ENCODE measurements at places on chromosomes 4 and X.
A peak's percentile ranks its signal among the peaks of the same experiment; 100 is the strongest.

DNA sequence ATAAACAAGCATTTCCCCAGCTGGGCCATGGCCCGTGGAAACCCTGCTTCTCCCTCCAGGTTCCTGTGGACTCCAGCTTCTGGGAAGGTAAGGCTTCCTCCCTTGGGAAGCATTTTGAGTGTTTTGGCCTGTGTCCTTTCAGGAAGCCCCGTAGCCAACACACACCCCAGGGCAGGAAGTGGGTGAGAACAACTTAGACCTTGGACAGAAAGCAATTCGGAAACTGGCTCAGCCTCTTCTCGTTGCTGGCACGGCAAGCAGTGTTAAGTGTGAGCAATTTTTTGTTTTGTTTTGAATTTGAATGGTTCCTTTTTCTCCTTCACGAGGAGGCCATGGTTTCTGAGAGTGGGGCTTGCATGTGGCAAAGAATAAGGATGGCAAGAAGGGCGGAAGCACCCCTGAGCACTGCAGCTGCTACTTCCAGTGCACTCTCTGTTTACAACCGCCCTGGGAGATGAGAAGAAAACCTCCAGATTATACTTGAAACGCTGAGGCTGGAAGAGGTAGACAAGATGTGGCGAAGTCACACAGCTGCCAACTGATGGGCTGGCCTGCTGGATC lies 14.1 kb upstream of the CYTL1 start:
- DNase-seq, result peak; percentile 21

DNA sequence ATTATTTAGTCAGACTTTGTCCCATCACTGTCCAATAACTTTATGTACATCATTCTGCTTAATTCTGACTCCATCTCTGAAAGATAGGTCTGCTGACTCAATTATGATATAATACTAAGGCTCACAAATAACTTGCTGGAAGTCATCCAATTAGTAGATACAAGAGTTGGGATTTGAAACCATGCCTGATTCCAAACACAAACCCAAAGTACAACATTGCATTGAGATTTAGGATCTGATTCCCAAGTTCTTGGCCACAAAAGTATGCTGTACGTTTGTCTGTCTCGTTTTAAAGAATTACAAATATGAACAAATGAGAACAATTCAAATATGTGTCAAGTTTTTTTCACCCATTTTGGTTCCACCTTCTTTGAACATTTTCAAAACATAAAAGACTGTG lies 108.8 kb downstream of the AMELX start:
- no peak for DNase-seq

DNA sequence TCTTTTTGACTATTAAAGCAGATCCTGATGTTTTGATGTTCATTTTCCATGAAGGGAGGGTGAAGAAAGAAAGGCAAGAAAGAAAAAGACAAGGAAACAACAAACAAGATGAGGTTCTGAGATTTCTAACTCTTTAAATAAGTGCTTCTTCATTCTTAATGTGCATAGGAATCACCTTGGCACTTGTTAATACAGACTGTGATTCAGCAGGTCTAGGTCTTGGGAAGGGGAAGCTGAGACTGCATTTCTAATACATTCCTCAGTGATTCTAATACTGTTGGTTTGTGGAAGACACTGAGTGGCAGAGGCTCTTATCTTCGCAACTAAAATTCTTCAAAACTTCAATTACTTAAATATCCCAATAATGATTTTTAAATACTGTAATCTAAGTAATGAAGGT lies 95.2 kb upstream of the NAP1L5 start:
- no peak for DNase-seq

GRCh38 chrX:154549766-154550165 lies 2.3 kb downstream of the IKBKG start:
- DNase-seq, result no peak

DNA sequence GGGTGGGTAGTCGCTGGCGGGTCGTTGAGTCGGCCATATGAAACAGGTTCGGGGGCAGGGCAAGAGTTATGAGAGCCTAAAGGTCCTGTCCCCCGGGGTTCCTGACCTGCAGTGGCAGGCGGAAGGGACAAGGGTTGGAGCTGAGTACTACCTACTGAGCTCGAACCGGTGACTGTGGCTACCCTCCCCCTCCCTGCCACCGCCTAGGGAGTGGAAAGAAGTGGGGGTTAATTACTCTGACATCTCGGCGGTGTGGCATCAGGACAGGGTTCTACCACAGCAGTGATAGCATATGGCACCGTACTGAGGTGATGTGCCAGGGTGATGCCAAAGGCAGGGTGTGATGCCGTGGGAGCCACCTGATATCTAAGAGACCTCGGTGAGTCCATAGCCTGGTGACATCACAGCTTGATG lies 307 bp downstream of the ATG4A start:
- DNase-seq, result no peak

DNA sequence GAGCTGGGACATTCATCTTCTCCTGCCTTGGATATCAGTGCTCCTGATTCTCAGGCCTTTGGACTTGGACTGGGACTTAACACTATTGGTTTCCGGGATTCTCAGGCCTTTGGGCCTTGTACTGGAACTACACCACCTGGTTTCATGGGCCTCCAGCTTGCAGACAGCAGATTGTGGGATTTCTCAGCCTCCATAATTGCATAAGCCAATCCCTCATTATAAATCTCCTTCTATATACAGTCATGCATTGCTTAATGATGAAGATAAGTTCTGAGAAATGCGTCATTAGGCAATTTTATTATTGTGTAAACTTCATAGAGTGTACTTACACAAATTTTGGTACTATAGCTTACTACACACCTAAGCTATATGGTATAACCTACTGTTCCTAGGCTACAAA lies 8.9 kb upstream of the CCNG2 start:
- DNase-seq, result peak; percentile 37

DNA sequence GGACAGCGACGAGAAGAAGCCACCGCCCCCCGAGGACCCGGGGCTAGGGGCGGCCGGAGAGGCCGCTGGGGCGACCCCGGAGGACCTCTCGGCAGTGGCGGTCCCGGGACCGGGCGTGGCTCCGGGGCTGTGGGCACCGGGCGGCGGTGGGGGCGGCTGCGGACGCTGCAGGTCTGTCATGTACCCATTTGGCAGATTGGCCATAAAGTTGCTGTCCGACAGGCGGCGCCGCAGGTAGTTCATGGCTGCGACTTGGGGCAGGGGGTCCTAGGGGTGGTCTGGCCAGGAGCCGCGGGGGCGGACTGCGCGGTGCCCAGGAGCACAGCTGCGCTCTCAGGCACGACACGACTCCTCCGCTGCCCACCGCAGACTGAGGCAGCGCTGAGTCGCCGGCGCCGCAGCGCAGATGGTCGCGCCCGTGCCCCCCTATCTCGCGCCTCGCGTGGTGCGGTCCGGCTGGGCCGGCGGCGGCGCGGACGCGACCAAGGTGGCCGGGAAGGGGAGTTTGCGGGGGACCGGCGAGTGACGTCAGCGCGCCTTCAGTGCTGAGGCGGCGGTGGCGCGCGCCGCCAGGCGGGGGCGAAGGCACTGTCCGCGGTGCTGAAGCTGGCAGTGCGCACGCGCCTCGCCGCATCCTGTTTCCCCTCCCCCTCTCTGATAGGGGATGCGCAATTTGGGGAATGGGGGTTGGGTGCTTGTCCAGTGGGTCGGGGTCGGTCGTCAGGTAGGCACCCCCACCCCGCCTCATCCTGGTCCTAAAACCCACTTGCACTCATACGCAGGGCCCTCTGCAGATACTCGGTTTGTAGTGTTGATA lies at the start of gene SYN1:
Gene SYN1, minus strand, starts transcription at position 372 of the 817 bp plus-strand sequence. Its CDS starts 129 bp downstream, at position 243.
- peak; percentile 59 for DNase-seq

DNA sequence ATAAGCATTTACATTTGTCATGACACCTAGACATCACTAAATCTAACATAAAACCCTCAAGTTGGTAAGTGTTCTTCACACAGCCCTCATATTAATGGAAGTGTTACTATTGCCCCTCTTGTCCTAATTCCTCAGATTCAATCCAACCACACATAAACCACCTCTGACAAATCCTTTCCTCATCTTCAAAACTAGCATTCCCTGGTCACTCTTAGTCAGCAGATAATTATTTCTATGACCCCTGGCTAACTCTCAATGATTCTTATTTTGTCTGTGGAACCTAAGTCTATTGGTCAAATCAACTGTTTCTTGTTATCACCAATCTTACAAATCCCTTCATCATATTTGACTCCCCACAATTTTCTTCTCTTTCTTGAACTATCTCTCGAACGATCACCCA lies 168.6 kb downstream of the PPP3CA start:
- DNase-seq, result no peak

DNA sequence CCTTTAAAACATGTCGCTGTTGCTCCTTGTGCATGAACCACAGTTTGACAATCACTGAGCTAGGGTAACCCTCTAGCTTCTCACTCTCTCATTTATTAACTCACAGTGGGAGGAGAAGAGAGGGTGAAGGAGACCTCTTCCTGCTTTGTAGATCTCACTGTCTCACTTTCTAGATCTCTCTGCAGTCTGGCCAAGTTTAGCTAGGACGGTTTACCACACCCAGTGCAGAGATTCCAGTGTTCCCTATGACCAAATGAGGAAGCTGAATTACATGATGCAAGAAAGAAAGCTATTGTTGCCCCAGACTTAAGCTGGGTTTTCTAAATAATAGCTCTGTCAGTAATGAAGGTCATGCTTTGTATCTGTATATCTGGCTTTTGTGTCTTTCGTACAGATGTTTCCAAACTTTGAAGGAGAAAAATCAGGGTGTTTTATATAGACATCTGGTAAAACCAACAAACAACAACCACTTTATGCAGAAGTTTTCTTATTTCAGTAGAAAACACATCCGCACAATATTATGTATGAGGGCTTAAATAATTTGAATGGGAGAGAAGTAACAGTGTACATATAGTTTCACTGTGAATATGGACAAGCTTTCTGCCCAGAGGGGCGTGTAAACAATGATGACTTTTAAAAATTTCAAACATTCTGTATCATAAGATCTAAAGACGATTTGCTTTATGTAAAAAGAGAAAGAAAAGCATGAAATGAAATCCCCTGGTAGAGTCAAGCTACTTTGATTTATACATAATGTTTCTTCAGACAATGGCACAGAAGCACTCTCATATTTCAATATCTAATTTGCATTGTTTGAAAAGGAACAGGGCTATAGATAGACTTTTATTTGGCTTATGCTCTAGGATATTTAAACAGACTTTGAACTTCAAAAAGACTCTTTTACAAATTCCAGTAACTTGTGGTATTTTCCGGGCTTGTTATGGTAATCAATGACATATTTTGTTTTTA lies 582.3 kb downstream of the FSTL5 start:
- peak; percentile 93 for DNase-seq

- DNase-seq, result no peak
Measured at GRCh38 chr4:76585897-76586360, 150.9 kb downstream of the SHROOM3 start.

- peak; percentile 78 for DNase-seq
Measured at GRCh38 chr4:101020956-101021355, 326.4 kb downstream of the PPP3CA start.

DNA sequence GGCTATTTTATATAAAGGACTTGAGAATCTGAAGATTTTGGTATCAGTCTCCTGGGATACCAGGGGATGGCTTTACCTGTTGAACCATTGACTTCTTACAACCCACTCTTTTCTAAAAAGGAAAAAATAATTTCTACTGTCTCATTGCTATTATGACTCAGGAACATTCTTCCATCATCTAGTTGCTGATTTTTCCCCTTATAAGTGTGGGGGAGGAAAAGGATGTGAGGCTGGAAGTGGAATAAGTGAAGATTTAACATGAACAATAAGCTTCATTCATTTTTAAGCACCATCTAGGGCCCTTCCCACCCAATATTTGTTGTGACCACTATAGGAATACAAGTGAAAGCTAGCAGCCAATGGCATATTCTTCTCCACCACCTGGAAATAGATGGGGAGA lies 10.6 kb upstream of the MND1 start:
- DNase-seq, result no peak

- no peak for DNase-seq
Measured at GRCh38 chr4:57355101-57355665, 245.0 kb upstream of the IGFBP7 start.

- no peak for DNase-seq
Measured at GRCh38 chr4:156476359-156476758, 495.2 kb downstream of the PDGFC start.

DNA sequence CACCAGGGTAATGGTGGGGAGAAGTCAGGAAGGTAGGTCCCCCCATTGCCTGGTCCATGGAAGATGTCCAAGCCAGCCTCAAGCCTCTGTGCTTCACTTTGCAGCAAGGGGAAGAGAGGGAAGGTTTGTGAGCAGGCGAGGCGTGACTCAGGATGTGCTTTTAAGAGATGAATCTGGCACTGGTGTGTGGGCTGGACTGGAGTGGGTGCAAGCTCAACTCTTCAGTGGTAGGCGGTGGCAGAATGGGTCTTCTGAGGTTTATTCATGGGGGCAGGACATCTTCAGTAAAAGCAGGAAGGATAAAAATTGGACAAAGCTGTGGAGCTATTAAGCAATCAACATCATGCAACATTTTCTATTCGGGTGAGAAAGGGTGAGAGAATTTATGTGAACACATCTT lies 19.4 kb downstream of the GPM6B start:
- DNase-seq, result no peak

DNA sequence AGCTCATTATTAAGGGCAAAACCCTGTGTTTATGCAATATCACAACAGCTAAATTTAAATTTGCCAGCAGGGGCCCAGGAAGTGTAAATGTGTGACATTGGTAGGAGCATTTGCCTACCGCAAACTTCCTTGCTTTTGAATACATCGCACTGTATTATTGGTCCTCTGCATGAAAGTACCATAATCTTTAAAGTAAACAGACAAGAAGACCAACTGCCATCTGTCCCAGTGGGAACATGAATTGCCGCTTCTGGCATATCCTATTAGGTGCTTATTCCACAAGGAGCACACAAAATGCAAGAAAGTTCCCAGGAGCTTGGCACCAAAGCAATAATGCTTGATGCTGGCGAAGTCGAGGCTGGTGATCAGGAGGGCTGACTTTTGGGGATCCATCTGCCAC lies 51.3 kb downstream of the SOD3 start:
- peak; percentile 60 for DNase-seq

- no peak for DNase-seq
Measured at GRCh38 chr4:71614621-71615020, 169.3 kb downstream of the GC start.

- DNase-seq, result no peak
Measured at GRCh38 chr4:74368596-74368995, 3.7 kb downstream of the EREG start.

DNA sequence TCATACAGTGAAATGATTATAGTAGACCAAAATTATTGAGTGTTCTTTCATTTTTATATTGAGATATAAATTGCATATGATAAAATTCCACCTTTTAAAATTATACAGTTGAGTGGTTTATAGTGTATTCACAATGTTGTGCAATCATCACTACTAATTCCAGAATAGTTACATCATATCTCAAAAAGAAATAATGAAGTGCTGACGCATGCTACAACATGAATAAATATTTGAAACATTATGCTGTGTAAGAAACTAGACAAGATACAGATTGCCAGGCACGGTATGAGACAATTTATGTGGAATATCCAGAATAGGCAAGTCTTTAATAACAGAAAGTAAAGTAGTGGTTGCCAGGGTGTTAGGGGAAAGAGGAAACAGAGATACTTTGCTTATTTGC lies 871.7 kb downstream of the FAM133A start:
- no peak for DNase-seq

GRCh38 chr4:177246641-177247584 lies 62.8 kb upstream of the NEIL3 start:
- DNase-seq, result no peak

- no peak for DNase-seq
Measured at GRCh38 chr4:20954541-20954940, 254.3 kb downstream of the PACRGL start.

- no peak for DNase-seq
Measured at GRCh38 chrX:64805683-64806082, 170.6 kb downstream of the ZC4H2 start.
